ENCODE measurements at places on chromosomes 7 and 10.

GRCh38 chr7:65448816-65449504, 75.3 kb downstream of the ZNF92 start:
- no peak for DNase-seq

DNA sequence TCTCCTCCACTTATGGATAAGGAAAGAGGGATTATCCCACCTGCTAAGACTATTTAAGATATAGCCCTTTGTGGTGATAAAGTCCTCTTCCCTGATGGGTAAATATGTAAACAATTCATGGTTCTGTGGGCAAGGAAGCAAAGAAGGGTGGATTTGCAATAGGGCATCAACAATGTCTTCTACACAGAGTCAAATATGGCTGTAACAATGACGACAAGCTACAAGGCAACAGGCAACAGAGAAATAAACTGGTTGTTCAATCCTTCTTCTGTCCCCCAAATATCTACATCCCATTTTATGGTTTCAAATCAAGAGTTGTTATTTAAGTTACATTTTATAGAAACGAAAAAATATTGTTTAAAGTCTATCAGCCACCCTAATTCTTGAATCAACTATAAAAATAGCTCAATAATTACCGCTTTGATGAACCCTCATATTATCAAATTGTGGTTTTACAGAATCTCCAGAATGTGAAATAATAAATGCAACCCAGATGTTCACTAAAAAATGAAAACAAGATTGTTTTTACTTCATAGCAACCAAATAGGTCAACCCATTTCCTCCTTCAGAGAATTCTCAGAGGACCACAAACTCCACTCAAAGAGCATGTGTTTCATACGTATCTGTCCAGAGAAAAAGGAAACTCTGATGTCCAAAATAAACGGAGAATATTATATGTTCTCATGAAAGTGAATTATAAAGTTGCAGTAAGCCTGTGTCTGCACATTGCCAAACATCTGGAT, 13.8 kb downstream of the CYTH3 start:
- DNase-seq = no peak

- DNase-seq = no peak
These were observed 124.6 kb upstream of the CDK13 start for GRCh38 chr7:39825401-39825980.

- no peak for DNase-seq
These were observed 33.4 kb upstream of the PLPP4 start for GRCh38 chr10:120423431-120424197.

DNA sequence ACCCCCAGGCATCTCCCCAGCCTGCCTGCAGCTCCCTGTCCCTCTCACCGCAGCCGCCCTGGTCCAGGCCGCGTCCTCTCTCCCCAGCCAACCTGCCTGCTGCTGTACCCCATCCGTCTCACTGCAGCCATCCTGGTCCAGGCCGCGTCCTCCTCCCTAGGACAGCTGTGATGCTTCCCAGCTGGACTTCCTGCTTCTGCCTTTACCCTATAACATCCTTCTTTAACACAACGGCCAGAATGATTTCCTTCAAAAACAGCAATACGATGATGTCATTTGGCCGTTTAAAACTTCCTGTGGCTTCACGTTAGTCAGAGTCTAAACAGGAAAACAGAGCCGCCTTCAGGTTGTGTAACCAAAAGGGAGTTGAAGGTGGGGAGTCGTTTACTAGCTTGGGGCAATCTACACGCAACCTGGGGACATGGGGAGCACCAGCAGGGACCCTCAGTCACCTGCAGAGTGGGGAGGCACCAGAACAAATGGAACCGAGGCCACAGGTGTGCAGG, 32.2 kb upstream of the ZFAND2A start:
- DNase-seq = no peak

DNA sequence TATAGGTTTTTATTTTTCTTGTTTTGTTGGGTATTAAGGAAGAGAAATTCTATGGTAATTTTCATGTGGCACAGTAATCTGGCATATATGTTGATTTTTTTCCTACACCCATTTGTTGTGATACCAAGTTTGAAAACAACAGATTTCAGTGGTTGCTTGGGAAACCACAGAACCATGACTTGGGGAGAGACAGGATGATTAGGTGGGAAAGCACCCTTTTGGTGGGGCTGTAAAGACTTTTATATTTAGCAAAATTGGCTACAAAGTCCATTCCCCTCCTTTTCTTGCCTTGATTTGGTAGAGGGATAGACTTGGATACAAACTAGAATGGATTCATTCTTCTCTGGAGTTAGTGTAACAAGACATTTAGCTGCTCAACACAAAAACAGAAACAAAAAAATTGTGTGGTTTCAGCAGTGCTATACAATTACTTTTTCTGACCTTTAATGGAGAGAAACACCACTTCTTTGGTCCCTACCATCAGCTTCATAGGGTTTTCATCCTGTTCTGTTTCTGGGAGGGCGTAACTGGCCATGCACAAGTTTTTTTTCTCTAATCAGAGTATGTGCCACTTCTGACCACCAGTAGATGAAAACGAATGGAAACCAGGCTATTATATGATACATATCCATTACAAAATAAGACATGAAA, 52.7 kb downstream of the FIGNL1 start:
- DNase-seq = no peak

DNA sequence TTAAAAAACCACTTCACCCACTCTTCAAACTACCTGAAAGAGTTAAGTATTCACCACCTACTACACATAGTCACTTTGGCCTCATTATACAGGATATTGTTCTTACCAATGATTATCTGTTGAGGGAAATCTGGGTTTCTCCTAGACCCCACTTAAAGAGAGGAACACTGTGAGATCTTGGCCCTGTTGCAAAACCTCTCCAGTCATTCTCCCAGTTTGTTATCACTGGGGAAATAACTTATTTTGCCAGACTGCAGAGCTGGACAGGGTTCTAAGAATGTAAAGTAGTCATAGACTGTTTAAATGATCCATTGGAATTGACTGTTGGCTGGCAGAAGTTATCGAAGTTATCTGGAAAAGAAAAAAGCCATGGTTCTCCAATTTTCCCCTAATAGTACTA, 143.8 kb downstream of the HGF start:
- DNase-seq = no peak

DNA sequence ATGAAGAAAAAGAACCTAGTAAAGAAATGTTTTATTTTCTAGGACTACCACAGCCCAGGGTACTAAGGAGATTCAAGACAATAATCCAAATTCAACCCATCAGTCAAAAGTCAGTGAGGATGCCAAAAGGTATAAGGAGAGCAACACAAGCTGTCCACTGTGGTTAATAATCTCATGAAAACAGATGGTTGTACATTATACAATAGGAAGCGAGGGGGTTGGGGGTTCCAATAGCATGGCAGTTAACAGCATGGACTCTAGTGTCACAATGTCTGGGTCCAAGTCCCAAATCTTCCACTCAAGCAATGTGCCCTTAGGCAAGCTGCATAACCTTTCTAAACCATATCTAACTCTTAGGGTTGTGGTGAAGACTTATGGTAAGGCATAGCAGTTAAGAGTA, 35.1 kb downstream of the BRAF start:
- no peak for DNase-seq

DNA sequence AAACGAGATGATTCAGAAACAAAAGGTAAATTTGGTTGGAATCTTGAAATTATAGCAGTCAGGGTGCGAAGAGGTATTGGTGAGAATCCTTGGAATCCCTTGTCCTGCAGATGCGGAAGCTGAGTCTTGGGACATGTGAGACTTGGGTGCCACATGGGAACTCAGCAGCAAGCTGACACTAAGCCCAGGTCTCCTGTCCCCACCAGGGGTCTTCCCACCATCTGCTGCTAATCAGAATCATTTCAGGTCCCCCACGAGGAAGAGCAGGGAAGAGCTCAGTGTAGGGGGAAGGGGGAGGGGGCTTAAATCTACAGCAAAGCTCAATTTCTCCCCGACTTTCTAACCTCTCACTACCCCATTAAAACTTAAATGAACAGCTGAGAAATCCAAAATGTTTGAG, 126.1 kb upstream of the BMPER start:
- DNase-seq = no peak

DNA sequence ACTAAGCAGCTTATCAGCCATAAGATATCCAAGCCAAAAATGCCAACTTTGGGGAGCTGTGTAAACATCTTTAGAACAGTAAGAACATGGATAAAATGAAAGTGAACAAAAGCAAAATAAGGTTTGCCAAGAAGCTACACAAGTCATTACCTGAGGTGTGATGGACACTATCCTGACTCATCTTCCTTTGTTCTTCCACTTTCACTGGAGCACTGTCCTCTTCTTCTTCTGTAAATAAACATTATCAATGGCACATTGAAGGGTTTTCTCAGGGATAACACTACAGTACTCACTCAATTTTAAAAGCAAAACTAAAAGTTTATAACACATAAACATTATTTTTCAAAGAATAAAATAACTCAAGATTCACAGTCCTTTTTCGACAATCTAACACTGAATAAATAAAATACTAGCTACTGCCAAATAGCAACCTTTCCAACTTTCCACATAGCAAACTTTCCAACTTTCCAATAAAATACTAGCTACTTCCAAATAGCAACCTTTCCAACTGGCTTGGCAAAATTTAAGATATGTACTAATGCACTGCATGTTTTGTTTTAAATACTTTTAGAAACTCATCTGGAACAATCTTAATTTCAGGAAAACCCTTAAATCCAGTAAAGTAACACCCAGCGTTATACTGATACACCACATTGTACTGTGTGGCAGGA, 174.1 kb downstream of the SKAP2 start:
- DNase-seq = no peak

GRCh38 chr10:122499491-122499941, 38.2 kb downstream of the HTRA1 start:
- no peak for DNase-seq

DNA sequence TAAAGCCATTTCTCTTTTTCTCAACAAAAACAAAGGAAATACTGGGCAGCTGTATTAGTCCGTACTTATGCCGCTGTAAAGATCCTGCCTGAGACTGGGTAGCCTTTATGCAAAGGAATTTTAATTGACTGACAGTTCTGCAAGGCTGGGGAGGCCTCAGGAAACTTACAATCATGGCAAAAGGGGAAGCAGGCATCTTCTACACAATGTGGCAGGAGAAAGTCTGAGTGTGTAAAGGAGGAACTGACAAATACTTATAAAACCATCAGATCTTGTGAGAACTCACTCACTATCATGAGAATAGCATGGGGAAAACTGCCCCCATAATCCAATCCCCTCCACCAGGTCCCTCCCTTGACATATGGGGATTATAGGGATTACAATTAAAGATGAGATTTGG, 264.3 kb downstream of the SEMA3A start:
- no peak for DNase-seq

- no peak for DNase-seq
These were observed 25.9 kb downstream of the GRK5 start for GRCh38 chr10:119233123-119233820.

GRCh38 chr10:58028597-58029366, 238.9 kb downstream of the IPMK start:
- DNase-seq = no peak

GRCh38 chr10:88851706-88852105, at the start of gene ANKRD22:
ANKRD22 (minus strand) TSS chr10:88851844; CDS start chr10:88851607, 237 bp downstream.
- no peak for DNase-seq

- DNase-seq = no peak
These were observed 119.5 kb downstream of the TRRAP start for GRCh38 chr7:98997846-98998245.

GRCh38 chr7:30169579-30169978, 34.8 kb downstream of the MTURN start:
- DNase-seq = no peak
